Stimulated activated CD8-positive, alpha-beta memory T cell treated with anti-CD3 and anti-CD28 coated beads, Interleukin-7, amount 100 ng/mL, for 4 hours (primary cell): ENCODE measurements at places on chromosomes 1 and 21.

- DNase-seq: no peak
These were observed 291.8 kb downstream of the DISC1 start for GRCh38 chr1:231918239-231919015.

DNA sequence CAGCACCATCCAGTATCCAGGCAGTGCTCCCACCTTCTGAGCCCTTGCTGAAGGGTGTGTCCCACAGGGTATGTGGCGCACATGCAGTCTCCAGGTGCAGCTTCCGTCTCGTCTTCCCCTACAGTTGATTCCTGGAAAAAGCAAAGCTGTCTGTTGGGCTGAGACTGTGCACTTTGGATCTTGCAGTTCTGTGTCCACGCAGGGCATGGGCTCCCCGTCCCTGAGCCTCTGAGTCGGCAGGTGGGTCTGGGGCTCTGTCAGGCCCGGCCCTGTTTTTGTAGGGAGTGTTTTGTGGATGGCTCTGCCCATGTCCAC is 32.8 kb downstream of the SNAP47 start:
- no peak for DNase-seq

DNA sequence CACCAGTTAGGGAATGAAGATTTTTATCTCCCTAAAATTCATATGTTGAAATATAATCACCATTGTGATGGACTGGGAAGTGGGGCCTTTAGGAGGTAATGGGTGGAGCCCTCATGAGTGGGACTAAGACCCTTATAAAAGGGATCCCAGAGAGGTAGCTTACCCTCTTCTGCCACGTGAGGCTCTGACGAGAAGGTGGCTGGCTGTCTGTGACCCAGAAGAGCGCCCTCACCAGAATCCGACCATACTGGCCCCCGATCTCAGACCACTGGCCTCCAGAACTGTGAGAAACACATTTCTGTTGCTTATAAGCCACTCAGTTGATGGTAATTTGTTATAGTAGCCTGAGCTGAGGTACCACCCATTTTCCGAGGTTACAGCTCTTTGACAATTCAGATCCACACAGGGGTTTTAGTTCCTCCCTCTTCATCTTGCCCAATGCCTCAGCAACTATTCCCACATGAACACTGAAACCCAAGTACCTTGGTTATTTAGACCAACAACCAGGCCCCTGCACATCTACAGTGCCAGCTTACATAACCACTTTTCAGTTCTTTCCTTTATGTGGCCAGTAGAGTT is 27.6 kb upstream of the HUNK start:
- no peak for DNase-seq

GRCh38 chr1:201870397-201870796 is 18.3 kb upstream of the SHISA4 start:
- DNase-seq: no peak

- DNase-seq: no peak
These were observed 218.8 kb downstream of the RPS6KC1 start for GRCh38 chr1:213269829-213270228.

DNA sequence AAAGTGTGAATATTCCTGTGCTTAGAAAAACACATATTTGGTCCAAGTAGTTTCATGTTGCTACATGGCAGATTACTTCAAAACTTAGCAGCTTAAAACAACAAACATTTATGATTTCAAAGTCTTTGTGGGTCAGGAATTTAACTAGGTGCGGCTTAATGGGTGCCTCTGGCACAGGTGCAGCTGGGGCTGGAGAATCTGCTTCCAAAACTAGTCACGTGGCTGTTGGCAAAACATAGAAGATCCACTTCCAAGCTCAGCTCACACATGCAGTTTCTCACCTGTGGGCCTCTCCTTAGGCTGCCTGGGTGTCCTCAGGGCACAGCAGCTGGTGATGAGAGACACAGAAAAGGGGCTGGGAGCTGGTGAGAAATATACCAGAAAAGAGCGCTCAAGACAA is 263.4 kb downstream of the TTLL7 start:
- no peak for DNase-seq

DNA sequence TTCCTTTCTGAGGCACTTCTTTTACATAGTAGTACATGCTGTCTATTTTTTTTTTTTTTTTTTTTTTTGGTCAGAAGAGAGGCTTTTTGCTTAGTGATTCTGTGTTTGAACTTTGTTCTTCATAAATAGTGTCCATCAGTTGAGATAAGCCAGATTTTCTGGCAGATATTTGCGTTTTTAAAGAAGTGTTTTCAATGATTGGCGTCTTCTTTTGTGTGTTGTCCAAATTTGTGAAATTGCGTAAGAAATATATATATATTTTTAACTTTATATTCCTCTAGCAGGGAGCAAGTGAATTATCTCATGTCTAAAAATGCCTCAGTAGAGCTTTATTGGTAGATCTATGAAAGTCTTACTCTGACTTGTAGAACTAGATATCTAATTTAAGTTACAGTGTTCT is 28.3 kb downstream of the NEK7 start:
- no peak for DNase-seq

DNA sequence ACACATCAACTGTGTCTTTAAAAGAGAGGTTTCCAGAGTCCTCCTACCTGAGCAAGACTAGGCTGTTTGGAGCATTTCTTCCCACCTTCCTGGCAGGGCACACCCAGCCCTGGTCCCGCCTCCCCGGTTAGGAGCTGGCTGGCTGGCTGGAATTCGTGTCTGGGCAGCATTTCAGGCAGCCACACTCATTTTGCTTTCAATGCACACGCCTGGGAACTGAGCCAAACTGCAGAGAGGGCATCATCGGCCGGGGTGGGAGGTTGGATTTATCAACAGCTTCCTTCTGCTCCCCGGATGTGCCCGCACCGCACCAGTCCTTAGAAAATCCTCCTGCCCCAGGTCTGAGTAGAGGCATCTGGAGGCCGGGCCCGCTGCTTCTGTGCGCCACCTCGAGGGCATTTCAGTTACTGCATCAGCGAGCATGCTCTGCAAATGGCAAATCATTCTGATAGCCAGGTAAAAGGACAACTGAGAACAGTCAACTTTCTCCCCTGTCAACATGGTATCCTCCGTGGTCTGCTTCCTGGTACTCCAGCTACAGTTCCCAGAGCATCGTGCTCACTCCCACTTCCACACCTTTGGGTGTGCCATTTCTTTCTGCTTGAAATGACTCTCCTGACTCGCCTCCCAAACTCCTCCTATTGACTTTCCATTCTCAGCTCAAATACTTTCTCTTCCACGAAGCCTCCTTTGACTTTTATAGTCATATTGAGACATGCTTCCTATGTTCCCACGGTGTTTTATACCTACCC is 20.6 kb downstream of the TCEA3 start:
- DNase-seq: peak; percentile 61

DNA sequence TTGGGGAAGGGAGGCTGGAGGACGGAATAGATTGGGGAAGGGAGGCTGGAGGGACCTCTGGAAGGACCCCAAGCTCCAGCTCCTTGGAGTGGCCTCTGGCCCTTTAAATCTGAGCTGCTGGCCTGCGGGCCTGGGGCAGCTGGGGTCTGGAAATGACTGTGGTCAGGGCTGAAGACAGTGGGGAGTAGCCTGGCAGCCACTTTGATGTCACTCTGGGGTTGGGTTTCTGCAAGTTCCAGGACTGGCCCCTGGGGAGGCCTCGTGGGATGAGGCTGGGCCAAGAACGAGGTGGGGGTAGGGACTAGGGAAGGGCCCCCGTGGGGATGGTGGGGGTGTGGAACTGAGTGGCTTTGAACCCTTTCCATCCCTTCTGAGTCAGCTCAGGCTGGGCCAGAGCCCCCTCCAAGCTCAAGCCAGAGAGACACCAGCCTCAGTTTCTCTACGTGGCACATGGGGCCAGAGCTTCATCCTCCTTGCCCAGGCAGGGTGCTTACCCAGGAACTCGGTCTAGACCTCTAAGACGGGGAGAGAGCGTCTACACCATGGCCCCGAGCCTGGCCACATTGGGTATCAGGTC is 59.7 kb downstream of the ALPL start:
- no peak for DNase-seq

GRCh38 chr1:156755527-156755950 is 4.1 kb upstream of the HDGF start:
- no peak for DNase-seq

GRCh38 chr21:40850071-40850470 is 3.1 kb upstream of the DSCAM start:
- DNase-seq: no peak

DNA sequence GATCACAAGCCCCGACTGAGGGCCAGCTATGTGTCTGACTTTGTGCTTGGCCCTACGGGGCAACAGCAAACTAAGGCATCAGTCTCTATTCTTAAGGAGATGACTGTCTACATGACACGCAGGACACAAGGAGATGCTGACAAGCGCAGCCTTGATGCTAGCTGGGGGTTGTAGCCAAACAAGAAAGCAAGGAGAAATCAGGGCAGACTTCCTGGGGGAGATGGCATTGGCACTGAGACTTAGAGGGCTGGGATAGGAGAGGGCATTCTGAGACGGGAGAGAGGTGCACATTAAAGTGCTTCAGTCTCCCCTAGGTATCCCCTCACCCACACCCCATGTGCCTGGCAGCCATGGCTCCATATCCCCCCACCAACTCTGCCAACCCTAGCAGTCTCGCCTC is 210.8 kb upstream of the POU3F1 start:
- no peak for DNase-seq

- DNase-seq: no peak
These were observed 84.1 kb upstream of the CCDC190 start for GRCh38 chr1:162944974-162945674.

- DNase-seq: no peak
These were observed 82.8 kb downstream of the GLUL start for GRCh38 chr1:182308826-182309225.

DNA sequence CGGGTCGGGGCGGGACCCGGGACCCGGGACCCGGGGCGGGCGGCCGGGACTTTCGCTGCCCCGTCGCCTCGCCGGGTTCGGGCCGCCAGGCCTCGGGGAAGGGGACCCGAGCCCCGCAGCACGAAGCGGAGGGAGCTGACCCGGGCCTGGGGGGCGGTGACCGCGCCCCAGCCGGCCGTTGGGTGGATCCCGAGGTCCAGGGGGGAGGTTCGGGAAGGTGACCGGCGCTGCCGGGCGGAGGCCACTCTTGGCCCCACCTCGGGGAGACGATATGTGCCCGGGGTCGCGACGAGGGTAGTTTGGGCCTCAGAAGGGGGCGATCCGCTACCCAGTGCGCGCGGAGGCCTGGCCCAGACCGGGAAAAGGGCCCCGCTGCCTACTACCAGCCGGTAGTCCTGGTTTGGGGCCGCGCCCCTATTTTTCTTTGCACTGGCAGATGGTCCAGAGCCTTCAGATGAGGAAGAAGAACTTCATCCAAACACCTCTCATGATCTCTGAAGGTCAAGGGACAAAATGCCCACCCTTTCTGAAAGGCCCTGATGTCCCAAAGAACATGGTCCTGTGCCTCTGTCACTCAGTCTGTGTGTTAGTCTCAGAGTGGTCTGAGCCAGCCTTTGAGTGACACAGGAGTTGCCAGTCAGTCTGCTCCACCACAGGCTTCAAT is 766 bp downstream of the AGO4 start:
- DNase-seq: no peak

GRCh38 chr1:246708166-246708565 is 16.0 kb upstream of the SCCPDH start:
- no peak for DNase-seq

GRCh38 chr1:176046926-176047325 is 160.2 kb downstream of the COP1 start:
- DNase-seq: no peak

- no peak for DNase-seq
These were observed 283.9 kb downstream of the VAV3 start for GRCh38 chr1:107681001-107681479.

DNA sequence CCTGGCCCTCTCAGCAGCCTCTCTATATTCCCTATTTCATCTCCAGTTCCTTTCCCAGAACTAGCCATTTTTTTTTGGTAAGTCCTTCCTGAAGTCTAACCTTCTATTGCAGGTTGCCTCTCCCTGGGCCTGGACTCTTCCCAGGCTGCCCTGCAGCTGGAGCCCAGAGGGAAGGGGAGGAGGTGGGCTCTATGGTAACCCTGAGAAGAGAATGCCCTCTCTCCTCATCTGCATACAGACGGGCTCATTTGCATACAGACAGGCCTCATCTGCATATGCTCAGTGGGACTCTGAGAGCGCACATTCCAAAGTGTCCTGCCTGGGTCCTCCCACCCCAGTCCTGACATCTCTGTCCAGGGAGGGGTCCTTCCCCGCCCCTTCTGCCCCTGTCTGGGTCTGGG is 32.7 kb downstream of the RHBG start:
- no peak for DNase-seq

DNA sequence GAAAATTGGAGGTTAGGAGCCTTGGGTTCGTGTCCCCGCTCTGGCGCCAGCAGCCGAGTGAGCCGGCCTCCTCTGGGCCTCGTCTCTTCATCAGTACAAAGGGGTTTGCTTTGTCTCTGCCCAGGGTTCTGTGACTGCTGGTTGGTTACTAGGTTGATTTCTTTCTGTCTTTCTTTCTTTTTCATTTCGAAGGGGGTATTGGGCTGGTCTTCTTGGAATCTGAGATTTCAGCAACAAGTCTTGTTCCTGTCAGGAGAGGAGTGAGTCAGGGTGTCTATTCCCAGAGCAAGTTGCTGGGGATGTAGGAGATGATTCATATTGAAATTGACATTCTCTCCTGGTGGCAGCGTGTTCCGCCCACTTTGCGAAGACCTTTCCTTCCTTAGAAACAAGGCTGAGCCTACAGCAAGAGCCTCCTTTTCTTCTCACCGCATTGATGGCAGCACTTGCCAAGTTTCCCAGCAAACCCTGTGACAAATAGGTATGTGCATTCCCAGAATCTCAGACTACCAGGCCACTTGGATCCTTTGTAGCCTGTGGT is 79.2 kb downstream of the MAN1C1 start:
- DNase-seq: no peak

DNA sequence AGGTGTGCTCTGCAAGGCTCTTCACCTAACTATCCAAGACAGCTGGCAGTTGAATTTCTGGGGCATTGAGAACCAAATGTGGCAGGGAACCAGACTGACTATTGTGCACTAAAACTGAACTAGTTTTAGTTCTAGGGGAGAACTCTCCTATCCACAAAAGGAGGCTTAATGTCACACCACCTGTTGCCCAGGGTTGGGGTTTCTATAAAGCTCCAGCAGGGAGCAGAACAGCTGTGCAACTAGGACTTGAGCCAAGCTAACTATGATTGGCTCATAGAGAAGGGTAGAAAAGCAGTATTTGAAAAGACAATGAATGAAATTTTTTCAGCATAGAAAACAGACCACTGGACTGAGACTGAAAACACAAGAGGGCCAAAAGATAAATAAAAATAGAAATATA is 53.3 kb upstream of the FGGY start:
- no peak for DNase-seq

DNA sequence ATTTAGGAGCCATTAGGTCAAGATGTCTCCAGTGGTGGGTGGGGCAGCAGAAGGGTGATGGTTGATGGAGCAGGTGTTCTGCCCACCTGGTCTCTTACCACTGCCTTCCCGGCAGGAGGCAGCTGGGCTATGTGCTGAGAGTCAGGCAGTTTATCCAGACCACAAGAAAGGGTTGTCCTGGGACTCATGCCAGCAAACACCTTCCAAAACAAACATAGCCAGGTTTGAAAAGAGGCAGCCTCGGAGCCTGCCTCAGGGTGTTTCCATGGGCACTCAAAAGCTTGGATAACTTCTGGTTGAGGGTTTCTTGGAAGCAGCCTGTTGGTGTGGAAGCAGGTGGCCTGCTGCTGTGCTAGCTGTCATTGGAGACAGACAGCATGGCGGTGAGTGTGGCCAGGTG is 187.2 kb downstream of the PCP4 start:
- DNase-seq: no peak

GRCh38 chr1:65179148-65179547 is 31.1 kb downstream of the AK4 start:
- no peak for DNase-seq
